ENCODE measurements at places on chromosomes 4 and X.
A peak's percentile ranks its signal among the peaks of the same experiment; 100 is the strongest.

DNA sequence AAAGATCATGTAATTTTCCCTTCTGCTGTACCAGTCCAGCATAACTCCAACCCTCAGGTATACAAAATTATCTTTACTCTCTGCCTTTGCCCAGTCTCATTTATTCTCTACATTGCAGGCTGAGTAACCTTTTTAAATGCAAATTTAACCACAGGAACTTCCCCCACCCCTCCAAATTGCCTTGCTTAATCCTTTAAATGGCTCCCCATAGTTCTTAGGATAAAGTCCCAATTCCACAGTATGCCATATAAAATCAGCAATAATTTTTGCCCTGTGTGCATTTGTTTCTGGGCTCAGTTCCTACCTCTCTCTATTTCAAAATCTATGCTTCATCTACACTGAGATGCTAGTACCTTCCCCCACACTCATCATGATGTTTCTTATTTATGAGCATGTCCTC lies 879.7 kb downstream of the RPA4 start:
- no peak for DNase-seq

DNA sequence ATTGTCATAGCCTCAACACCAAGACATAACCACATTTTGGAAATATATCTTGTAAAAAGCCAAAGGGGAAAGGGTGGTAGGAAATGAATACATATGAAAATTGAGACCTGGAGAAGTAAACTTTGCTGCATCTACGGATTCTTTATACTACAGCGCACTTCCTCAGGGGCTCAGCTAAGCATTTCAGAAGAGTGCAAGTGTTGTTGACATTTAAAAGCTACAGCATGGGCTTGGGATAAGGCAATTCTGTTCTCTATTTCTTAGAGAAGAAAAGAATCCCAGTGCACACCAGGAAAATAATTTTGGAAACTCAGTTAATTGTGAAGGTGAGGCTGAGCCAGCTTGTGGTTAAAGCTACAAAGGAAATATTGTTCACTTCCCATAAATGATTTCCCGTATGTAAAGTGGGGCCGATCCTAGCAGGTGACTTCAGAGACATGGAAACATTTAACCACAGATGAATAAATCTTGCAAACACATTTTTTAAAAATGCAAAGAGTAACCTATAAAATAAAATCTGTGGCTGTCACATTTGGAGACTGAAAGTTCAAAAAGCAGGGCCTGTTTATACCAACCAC lies 12.6 kb upstream of the GBA3 start:
- DNase-seq: no peak

DNA sequence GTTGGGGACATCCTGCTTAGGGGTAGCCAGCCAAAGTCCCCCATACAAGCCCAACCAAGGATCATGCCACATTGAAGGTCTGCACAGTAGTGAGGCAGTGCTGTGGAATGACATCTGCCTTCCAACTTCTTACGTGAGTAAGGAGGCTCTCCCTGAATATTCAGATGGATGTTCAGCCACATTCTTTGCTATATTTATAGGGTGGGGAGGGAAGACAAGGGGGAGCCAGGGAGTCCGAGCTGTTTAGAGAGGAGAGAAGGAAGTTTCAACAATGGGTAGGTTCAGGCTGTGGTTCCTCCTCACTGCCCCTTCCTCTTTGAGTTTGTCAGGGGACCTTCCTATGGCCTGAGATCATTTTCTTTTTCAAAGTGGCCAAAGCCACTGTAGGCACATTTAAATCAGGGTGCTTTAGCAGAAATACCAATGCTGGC lies 29.8 kb downstream of the MSN start:
- no peak for DNase-seq

DNA sequence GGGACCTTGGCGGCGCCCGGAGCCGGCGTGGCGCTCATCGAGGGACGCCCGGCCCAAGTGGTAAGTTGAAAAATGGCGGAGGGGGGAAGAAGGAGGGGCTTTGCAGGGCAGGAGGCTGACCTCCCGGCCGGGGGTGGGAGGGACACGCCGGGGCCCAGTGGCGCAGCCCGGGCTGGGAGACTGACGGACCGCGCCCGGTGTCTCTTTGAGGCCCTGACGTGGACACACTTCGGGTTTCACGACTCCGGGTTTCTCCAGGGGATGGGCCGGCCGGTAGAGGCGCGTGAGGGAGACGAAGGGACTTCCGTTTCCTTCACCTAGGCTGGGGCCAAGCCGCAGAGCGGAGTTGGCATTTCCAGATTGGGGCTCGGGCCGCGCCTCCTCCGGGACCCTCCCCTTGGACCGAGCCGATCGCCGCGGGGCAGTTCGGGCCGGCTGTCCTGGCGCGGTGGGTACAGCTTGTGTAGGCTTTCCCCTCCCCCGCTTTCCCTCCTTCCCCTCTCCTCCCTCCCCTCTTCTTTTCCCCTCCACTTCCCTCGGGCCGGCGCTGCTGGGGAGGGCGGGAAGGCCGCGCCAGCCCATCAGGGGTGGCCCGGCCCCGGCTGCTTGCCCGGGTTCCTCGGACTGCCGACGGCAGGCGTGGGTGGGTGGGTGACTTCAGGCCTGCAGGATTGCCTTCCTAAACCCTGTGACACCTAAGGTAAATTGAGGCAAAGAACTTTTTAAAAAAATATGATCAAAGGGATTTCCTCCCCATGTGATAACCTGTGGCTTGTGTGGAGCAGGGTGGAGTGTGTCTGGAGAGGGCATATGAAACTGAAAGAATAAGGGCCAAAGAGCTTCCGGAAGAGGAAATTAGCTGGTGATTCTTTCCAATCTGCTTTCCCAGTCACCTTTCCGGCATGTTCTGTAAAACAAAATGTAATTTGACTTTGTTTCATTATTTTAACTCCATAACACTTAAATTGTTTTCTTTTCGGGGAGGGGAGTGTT lies at the start of gene XIAP:
Gene XIAP, plus strand, starts transcription at position 208 of the 993 bp plus-strand sequence. CDS start 25,610 bp downstream, outside the sequence.
- DNase-seq: peak; percentile 69

GRCh38 chr4:119971431-119972084 lies 95.1 kb downstream of the MAD2L1 start:
- DNase-seq: no peak

Measured in NCI-H1694 treated with DMSO at 0.1 percent for 48 hours (cell line).